ENCODE measurements at places on chromosomes 7 and 10.

DNA sequence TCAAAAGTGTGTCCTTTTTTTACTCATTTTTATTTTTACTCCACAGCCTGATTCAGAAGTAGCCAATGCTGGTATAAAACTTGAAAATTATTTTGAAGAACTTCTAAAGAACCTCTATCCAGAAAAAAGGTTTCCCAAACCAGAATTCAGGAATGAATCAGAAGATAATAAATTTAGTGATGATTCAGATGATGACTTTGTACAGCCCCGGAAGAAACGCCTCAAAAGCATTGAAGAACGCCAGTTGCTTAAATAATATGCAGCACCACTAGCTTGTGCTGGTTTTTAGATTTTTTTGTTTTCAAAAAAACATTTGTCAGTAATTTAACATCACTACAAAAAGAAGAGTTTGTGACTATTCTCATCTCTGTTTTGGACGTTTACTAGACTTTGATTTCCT lies 116.5 kb downstream of the SVOPL start:
- no peak for DNase-seq

DNA sequence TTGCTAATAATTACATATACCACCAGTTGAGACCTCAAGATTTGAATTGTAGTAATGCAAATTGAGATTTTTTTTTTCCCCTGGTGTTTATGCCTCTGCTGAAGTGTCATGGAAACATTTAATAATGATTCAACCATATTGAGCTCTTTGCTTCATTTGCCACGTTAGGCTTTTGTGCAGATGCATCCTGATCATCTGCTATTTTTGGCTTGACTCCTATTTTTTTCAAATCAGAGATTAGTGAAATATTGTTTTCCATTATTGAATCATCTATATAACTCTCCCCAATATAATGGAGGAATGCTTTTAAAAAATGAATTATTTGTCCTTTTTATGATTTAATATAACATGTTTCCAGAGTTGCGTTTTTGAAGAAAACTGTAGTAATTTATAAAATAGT lies 115.1 kb downstream of the SRI start:
- no peak for DNase-seq

DNA sequence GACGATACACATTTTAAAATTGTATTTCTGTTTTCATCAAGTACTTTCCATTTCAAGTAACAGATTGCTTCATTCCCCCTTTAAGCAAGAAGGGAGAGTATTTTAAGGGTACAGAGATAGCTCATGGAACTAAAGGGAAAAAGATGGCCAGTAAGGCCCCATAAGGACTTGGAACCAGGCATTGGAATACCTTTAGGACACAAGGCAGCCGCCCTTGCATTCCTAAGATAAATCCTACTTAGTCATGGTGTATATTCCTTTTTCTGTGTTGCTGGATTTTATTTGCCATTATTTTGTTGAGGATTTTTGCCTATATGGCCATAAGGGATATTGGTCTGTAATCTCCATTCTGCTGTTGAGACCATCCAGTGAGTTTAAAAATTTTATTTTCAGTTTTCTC lies 49.2 kb downstream of the BTRC start:
- no peak for DNase-seq

DNA sequence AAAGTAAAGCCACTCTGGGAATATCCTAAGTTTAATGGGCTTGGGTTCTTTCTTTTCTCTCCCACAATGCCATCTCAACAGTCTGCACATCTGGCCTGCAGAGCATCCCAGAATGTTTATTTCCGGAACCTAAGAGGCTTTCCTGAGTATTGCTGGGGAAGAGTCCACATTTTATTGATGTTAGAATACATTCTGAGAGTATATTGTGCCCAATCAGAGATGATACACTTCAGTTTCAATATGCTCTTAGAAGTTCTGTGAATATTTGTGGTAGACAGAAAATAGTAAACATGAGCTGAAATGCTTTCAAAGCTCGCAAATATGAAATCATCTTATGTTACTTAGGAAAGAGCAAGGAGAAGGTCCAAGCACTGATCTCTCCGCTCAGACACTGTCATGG lies 200.6 kb downstream of the TWIST1 start:
- DNase-seq = no peak

DNA sequence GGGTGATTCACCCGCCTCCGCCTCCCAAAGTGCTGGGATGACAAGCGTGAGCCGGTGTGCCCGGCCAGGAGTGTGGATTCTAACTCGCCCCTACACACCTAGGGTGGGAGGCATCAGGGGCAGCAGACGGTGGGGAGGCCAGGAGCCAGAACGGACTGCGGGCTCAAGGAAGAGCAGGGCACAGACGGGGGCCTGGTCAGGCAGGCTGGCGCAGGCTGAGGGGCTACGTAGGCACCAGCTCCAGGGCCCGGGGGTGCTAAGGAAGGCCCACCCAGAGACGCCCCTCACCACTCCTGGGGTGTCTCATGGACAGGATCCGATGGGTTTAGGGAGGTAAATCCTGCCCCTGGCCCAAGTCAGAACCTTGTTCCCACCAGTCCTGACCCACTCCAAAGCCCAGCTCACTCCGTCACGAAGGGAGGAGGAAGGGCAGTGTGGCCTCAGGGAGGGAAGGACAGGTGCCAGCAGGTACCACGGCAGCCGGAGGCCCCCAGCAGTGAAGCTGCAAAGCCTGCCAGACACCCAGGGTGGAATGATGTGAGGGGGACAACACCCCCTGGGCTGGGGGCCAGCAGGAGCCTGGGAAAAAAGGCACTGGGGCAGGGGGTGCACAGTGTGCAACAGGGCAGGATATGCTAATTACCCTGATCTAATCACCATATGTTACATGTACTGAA lies 251.4 kb downstream of the MAD1L1 start:
- no peak for DNase-seq

DNA sequence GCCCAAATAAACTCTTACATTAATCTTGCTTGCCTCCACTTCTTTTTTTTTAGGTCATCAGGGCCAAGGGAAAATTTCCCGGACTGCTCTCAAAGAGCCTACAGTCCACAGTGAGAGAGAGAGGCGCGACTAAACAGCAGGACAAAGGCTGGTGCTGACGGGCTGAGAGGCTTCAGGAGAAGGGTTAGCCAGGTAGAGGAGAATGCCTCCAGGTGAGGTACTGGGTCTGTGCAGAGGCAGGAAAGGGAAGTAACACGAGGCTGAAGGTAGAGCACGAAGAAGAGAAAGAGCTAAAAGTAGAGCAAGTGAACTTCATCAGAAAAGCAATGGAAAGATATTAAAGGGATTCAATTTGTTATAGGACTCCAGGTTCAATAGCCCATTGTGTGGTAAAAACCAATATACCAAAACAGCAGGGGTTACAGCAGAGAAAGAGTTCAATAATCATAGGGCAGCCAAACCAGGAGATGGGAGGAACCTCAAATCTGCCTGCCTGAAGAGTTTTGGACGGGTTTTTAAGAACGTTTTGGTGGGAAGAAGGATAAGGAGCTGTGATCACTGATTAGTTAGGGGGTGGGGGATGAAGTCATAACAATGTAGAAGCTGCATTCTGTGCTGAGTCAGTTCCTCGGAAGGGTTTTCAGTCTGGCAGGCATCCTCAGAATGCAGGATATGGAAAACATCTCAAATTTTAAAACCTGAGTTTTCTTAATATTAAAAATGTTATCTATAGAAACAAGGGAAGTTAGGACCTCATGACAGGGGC lies 171.5 kb downstream of the AKR1D1 start:
- DNase-seq = no peak

GRCh38 chr7:155722118-155722517 lies 77.7 kb downstream of the RBM33 start:
- no peak for DNase-seq

- no peak for DNase-seq
These were observed 80.3 kb upstream of the NPTX2 start for GRCh38 chr7:98536803-98537202.

GRCh38 chr7:158419238-158419785 lies 168.3 kb downstream of the PTPRN2 start:
- DNase-seq = no peak

- DNase-seq = no peak
These were observed 59.0 kb downstream of the TBXAS1 start for GRCh38 chr7:139887992-139888481.

DNA sequence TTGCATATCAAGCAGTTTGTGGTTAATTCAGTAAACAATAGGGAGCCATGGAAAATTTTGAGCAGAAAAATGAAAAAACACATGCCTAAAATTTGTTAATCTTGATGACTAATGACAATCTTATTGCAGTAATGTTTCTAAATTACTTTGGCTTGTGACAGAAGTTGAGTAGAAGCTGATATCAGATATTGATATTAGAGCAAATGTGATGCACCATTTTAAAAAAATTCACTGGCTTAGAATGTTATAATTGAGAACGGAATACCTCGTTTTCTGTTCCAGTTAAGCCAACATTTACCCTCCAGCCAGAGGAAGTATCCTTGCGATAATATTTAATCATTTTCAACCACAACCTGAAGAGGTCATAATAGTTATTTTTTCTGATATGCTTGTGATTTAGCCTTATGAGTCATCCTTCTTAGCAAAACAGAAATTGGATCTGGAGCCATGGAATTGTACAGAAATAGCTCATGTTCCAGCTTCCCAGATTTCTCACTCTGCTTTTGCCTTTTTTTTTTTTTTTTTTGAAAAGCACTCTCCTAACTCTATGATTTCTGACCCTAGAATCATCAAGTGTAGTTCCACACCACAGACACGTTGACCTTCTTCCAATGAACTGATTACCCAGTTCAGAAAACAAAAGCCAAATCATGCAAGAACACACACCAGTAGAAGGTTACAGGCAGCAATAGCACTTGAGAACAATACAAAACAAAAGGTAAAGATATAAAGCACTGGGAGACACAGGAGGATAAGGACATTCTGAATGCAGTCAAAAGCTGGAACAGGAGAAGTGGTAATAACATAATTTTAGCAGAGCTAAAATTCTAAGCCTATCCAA lies 96.8 kb upstream of the PHYHIPL start:
- no peak for DNase-seq

DNA sequence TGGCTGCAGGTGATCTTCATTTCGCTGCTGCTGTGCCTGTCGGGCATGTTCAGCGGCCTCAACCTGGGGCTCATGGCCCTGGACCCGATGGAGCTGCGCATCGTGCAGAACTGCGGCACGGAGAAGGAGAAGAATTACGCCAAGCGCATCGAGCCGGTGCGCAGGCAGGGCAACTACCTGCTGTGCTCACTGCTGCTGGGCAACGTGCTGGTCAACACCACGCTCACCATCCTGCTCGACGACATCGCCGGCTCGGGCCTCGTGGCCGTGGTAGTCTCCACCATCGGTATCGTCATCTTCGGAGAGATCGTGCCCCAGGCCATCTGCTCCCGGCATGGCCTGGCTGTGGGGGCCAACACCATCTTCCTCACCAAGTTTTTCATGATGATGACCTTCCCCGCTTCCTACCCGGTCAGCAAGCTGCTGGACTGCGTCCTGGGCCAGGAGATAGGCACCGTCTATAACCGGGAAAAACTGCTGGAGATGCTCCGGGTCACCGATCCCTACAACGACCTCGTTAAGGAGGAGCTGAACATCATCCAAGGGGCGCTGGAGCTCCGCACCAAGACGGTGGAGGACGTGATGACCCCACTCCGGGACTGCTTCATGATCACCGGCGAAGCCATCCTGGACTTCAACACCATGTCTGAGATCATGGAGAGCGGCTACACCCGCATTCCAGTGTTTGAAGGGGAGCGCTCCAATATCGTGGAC lies 1.3 kb downstream of the CNNM2 start:
- DNase-seq = no peak

DNA sequence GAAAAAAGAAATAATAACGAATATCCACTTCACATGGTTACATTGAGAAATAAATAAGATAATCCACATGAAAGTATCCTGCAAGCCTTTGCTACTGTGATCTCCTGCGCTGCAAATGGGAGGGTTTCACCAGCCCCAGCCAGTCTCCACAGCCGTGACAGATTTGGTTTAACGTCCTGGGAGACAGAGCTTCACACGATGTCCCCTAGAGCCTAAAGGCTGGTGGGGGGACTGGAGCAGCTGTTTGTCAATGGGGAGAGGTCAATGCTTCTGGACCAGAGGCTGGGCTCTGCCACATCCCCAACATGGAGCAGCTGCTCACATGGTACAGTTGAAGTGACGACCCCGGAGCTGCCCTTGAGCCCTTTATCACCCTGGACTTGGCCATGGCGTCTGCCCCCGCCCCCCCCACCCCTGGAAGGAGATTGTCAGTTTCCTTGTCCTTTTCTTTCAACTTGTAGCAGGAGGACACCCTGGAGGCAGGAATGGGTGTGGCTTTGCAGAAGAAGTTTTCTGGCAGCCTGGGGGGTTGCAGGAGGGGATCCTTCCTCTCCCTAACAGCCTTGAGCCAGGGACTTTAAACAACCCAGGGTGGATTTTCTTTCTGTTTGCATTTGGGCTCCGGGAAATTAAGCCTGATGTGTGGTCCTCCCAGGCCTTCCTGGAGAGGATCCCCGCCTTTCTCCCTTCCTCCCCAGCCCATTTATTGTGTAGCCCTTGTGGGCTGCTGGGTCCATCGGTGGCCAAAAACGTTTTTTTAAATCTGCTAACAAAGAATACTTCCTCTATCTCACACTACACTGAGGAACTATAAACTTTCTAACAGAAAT lies 37.0 kb upstream of the MXI1 start:
- DNase-seq = no peak

DNA sequence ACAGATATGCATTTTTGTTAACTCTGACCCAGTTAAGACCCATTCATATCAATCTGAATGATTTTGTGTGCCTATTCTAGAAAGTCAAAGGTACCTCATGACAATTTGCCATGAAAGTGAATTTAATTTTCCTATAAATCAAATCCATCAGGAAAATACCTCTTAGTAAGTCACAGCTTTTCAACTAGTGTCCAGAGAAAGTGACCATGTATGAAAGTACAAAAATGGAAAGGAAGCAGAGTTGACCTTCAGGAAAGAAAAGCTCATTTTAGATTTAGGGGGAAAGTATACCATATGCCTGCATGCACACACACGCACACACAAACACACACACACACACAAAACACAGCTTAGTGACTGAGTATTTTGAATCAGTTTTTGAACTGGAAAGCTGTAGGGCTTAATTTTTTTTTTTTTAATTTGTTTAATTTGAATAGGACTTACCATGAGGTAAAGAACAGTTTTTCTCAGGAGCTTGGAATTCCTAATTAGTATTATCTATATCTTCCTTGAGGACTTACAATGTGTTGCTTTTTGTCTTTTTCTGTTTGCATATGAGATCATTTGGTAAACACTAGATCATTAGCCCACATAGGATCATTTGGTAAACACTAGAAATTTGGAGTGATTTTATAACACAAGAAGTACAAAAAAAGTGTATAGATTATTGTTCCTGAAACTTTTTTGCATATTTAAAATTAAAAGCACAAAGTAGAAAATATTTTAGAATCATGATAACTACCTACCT lies 61.6 kb downstream of the ZNF277 start:
- no peak for DNase-seq

- DNase-seq = no peak
These were observed 926.7 kb upstream of the ZNF722 start for GRCh38 chr7:63071920-63072319.

- no peak for DNase-seq
These were observed 105.7 kb downstream of the HOXA1 start for GRCh38 chr7:26989897-26990670.

DNA sequence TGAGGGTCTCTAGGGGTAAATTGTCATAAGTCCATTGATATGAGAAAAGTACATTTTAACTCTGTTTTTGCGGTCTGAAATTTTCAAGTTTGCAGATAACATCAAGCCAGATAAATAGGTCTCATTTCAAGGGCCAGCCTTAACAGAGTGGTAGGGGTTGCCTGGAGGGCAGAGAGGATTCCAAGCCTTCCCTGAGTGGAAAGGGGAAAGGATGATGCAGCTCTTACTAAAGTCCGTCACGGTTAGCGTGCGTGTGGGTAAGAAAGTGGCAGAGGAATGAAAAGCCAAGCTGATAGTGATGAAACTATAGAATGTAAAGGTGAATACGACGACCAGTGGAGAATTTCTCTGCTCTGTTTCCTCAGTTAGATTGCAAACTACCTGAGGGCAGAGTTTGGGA lies 71.6 kb downstream of the ADRA2A start:
- no peak for DNase-seq

All from activated gamma-delta T cell treated with anti-CD3 and anti-CD28 coated beads, Interleukin-2, amount 50 U/mL, for 16 hours (primary cell).